ENCODE measurements at places on chromosomes 2 and 18.

DNA sequence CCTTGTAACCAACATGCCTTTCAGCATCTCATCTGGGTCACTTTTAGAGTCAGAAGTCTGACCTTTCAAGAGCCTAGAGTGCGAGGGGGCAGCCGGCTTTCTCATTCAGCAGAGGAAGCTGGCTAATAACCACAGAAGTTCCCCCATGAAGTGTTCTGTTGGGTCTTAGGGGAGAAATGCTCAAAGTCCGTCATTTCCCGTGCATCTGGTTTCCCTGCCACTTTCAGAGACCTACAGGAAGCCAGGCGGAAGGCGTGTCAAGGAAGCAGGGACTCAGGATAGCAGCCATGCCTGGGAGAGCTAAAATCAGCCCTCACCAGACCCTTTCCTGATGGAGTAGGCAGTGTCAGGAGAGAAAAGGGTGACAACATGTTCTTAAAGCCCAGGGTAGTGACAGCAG lies 301.8 kb upstream of the ID2 start:
- DNase-seq: no peak

GRCh38 chr2:215366440-215367032 lies 54.7 kb downstream of the ATIC start:
- peak; percentile 22 for DNase-seq

- DNase-seq: no peak
Observed at GRCh38 chr2:65574993-65575392, 142.6 kb upstream of the SPRED2 start.

GRCh38 chr18:35582899-35583558 lies 1.5 kb downstream of the GALNT1 start:
- peak; percentile 52 for DNase-seq

DNA sequence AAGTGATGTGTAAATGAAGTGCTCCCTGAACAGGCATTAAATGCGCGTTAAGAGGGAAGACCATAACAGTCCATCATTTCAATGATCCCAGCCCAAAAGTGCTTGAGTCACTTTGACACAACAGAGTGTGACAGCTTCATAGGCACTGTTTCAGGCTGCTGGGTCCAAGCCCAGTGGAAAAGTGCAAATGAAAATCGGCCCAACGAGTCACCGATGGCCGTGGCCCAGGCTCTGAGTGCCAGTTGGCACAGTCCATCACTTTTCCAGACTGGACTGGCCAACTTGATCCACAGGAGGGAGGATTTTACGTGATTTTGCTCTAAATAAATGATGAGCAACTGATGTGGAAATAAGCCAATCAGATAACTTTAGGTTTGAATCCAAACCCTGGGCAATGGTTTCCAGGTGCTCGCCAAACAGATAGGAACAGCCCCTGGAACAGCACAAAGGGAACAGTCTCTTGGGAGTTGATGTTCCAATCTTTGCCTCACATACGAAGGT lies 114.0 kb downstream of the SP3 start:
- peak; percentile 14 for DNase-seq

DNA sequence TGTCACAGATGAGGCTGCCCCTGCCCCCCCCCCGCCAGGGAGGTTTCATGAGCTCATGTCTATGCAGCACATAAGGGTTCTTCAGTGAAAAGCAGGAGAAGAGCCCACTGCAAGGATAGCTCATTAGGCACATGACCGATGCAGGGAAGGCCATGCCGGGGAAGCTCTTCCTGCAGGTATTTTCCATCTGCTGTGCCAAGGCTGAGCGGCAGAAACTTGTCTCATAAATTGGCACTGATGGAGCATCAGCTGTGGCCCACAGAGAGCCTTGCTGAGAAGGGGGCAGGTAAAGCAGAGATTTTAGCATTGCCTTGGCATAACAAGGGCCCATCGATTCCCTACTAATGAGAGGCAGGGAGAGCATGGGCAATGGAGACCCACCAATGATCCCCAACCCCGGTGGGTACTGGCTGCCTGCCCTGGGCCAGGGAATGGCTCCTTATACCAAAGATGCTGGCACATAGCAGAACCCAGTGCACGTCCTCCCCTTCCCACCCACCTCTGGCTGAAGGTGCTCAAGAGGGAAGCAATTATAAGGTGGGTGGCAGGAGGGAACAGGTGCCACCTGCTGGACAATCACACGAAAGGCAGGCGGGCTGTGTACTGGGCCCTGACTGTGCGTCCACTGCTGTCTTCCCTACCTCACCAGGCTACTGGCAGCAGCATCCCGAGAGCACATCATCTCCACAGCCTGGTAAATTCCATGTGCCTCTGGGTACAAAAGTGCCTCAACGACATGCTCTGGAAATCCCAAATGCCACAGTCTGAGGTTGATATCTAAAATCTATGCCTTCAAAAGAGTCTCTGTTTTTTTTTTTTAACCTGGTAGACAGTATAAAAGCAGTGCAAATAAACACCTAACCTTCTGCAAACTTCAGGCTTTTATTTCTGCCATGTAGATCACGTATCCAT lies 41.4 kb downstream of the STEAP3 start:
- DNase-seq: peak; percentile 43

DNA sequence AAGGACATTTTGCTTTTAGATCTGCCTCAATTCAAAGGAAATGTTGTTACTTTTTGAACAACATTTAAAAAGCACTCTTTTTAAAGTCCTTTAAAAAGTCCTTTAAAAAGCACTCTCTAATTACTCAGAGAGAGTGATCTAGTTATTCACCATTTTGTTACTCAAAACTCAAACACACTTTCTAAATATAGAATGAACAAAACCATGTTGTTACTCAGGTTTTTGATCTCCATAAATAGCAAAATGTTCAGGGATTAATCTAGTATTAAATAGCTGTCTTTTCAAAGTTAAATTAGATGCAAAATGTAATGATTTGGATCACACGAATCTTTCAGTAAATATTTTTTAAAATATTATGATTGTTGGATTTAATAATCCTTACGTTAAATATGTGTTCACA lies 143.5 kb upstream of the BOD1L2 start:
- DNase-seq: no peak

DNA sequence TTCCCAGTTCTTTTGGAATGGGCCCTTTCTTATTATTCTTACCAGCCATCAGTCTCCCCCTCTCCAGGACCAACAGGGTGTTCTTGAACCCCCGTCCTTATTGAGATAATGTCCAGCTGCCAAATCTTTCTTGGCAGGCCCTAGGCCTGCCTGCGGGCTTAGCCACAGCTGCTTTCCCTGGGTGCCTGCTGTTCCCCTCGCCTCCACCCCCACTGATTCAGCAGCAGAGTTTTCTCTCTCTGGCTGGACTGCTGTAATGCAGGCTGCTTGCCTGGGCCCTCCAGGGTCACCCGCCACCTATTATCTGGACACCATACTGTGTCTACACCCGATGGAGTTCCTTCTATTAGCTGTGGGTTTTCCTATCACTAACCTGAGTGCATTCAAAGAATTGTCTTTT lies 395.4 kb upstream of the ATP5MC3 start:
- DNase-seq: no peak

DNA sequence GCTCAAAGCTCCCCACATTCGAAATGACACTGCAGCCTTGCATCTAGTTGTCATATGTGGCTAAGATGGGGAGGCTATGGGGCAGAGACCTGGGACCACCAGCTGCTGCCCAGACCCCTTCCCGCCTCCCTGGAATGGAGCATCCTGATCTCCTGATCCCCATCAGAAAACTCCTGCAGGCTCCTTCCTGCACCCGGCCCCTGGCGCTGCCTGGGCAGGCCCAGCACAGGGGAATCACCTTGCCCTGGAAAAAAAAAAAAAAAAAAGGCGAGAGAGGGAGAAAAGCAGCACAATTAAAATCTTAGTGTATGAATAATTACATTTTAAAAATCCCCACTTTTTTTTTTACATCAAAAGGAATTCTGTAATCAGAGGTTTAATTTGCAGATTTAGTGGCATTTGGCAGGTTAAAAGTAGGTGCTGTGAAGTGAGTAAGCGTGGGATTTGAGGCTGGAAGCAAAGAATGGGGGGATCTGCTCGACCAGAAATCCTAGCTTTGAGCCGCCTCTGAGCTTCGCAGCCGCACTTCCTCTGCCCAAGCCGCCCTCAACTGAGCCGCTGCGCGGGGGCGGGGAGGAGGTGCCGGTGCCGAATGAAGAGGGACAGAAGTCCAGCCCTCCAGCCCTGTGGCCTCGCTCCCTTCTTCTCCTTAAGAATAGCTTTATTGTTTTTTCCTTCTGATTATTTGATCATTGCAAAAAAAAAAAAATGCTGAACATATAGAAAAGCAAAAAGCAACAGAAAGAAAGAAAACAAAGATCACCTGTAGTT lies 30.0 kb downstream of the THNSL2 start:
- DNase-seq: no peak

- DNase-seq: no peak
Observed at GRCh38 chr18:46574000-46574742, 82.8 kb downstream of the LOXHD1 start.

GRCh38 chr18:22739061-22739642 lies 194.0 kb upstream of the RBBP8 start:
- DNase-seq: no peak

- peak; percentile 47 for DNase-seq
Observed at GRCh38 chr18:22604390-22604985, 186.8 kb upstream of the CTAGE1 start.

DNA sequence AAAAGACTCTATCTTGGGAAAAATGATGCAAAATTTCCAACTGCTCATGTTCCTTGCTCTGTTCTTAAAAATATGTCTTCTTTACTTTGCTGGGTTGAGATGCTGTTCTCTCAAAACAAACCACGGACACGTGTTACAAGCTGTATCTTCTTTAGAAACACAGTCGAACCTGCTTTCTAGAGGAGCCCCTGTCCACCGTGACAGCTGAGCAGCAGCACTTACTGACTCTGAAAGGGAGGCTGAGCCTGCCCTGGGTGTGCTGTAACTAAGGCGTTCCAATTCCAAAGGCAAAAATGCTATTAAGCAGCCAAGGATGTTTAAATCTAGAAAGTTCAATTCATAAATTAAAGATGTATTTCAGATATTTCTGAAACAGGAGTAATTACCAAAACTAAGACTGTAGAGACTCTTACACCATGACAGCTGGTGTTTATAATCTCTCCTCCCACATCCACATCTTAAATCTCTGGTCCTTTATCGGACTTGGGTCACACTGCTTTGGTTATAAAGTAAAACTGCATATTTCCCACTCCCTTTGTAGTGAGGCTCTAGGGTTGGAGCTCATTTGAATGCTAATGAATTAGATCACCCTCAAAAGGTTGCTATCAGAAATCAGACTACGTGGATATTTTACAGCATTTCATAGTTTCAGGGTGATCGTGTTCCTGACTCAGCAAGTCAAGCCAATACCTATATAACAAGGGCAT lies 281.2 kb upstream of the LYPD1 start:
- no peak for DNase-seq

DNA sequence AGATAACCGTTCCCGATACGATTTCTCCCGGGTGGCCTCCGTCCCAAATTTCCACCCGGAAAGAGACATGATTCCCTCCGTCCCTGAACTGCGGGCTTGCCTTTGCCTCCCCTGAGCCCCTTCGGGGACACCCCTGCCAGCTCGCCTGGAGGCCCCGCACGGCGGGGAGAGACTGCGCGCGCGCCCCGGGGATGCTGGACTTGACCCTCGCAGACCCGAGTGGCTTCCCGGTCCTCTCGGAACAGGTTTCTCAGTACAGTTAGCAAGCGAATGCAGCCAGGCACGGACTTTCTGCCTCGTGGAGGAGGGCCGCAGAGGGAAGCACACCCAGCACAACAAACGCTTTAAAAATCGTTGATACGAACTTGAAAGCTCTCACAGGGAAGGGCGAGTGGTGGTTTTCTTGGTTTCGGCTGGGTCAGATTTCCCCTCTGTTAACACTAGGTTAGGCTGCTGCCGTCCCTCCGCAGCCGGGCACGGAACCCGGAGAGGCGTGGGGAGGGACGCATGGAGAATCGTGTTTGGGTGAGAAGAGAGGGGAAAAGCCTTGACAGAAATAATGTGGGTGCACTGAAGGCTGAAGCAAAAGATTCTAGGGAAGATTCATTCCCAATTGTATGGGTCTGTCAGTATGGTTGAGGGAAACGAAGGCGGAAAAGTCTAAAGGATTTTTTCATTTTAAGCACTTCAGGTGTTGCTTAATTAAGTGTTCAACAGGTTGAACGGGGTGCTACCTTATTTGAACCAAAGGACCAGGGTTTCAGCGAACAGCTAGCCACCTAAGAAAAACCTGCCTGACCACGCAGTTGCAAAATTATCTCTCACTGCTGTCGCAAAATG lies 916 bp downstream of the TNFRSF11A start:
- DNase-seq: no peak

GRCh38 chr18:25140124-25140961 lies 211.6 kb downstream of the ZNF521 start:
- DNase-seq: no peak

DNA sequence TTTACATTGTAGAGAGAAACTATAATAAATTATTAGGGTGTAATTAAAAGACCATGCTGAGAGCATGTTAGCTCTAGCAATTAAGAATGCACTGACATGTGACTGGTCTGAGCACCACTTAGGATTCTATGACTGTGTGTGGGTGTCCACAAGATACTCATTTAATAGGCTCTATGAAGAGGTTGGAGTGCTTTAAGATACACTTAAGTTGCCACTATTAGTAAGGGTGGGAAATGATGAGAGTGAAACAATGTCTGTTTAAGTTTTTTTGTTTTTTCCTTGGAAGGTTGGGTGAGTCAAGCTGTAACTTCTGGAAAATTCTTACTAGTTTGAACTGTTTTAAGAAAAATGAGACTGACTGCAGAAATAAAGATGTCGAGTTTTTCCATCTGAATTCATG lies 1.8 kb upstream of the FAP start:
- DNase-seq: peak; percentile 49

DNA sequence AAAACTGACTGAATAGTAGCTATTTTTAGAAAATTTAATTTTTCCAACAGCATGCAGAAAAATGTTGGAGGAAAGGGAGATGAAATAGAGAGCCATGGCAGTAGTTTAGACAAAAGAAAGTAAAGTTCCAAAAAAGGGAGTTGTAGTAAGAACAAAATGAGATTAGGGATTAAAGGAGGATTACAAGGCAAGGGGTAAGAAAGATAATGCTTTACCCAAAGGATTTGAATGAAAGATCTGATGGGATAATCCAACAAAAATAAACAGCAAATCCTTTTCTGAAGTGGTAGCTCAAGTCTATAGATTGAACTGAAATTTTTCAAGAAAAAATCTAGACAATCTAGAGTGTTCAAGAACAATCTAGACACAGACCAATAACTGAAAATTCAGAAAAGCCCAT lies 644.3 kb upstream of the FSHR start:
- no peak for DNase-seq

GRCh38 chr2:148719195-148719749 lies 74.7 kb downstream of the EPC2 start:
- no peak for DNase-seq

GRCh38 chr2:69776886-69777785 lies 35.2 kb downstream of the ANXA4 start:
- no peak for DNase-seq

DNA sequence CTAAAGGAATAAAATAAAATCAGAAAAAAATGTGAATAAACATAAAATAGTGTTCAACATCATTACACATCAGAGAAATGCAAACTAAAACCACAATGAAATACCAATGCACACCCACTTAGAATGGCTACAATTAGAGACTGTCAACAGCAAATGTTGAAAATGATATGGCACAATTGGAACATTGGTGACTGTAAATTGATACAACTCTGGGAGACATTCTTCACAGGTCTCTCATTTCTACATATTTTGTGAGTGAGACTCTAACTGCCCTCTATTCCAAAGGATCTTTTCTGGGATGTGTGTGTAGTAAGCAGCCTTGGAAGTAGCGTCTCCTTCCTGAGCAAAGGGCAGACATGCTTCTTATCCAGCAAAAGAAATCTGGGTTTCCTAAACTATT lies 323.0 kb downstream of the FBXO15 start:
- peak; percentile 50 for DNase-seq

- DNase-seq: no peak
Observed at GRCh38 chr2:112317303-112318158, 42.1 kb downstream of the ZC3H6 start.
